NCI-H1417 (cell line): ENCODE measurements at places on chromosomes 12 and 14.

DNA sequence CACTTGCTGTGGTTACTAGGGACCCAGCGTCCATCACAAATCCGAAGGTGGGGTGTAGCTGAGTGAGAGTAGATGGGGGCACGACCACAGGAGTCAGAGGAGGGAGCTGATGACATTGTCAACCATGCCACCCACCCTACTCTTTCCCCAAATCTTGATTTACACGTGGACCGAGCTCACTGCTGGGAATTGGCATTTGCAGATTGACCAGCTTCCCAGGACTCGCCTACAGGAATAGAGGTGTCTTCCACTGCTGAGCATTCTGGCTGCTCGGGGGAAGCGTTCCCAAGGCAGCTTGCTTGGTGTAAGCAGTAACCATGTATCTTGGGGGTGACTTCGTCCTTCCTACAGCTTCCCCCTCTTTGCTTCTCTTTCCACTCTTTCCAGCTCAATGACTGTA is 353 bp upstream of the PTPRR start:
- DNase-seq, result no peak

- DNase-seq, result no peak
These were observed 63.9 kb downstream of the C14orf132 start for GRCh38 chr14:96103075-96103474.

DNA sequence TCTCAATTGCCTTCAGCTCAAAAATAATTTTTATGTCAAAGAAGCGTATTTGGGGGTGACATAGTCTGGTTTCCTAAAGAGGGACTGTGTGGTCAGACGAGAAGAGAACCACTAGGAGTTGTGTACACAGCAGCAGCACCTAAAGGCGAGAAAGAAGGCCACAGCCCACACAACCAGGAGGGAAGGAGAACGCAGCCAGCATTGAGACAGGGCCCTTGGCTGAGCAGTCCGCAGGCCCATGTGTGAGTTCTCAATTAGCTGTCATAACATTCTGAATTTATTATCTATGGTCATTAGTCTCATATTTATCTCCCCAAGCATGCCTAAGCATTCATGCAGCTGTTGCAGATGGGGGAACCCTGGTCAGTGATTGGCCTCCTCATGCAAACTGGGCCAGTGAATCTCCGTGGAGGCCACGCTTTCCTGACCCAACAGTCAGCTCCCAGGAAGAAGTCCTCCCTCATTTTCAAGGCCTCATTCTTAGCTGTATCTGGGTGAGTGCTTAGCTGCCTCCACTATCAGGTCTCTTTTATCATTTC is 81.2 kb upstream of the ATF7IP start:
- peak; percentile 75 for DNase-seq

DNA sequence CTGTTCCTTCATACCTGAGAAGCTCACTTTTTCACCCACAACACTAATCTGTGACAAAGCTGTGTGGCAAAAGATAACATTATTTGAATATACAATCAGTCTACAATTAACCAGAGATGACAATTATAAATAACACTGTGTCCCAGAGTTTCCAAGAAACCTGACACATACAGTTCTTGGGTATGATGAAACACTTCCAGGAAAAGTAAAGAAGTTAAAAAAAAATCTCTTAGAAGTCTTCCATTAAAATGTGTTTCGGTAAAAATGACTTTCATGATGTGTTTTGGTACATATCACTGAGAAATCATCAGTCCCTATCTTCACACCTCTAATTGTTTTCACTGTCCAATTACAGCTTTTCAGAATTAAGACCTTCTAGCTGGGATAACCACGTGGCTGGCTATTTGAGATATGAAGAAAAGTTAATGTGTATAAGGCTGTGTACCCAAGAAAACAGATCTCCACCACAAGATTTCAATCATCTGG is 390.2 kb downstream of the SOX5 start:
- no peak for DNase-seq

- no peak for DNase-seq
These were observed 242.7 kb downstream of the ATXN7L3B start for GRCh38 chr12:74780182-74780849.

GRCh38 chr12:69698769-69699540 is at the start of gene BEST3:
BEST3 (minus strand) TSS chr12:69699303; CDS start chr12:69697798, 1,505 bp downstream.
- DNase-seq, result peak; percentile 92
